NCI-H1048 (cell line): ENCODE measurements at places on chromosomes 16 and 17.

- DNase-seq = no peak
Measured at GRCh38 chr16:69411064-69411985, 13.1 kb upstream of the CYB5B start.

GRCh38 chr17:41539071-41539492 lies 11.0 kb upstream of the KRT19 start:
- DNase-seq = no peak

DNA sequence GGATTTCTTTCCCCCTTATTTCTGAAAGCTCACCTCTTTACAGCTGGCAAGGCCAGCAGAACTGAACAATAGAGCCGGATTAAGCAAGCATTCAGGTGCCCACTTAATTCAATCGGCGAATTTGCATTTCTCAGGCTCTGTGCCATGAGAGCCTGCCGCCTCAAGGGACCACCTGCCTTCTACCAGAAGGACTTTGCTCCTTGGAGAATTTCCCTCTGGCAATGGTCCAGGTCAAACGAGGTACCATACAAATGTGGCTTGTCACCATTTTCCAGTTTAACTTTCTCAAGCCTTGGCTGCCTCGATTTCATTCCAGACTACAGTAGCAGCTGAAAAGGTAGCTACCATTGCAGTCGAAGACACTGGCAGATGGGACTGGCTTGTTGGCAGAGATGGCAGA lies 534.0 kb downstream of the MAF start:
- DNase-seq = no peak

DNA sequence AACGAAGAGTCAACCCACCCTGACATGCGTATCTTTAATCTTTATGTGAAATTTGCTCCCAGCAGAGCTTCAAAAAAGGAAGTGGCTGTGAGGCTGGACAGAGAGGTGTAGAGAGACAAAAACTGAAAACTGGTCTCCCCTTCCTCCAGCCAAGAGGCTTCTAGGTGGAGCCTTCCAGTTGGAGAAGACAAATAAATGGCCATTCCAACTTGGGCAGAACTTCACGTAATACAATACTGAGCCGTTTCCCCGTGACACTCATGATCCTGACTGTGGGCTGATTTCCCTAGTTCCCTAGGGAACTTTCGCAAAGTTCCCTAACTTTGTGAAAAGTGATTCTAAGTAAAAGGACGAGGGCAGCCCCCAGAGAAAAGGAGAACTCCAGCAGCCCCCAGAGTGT lies 78.8 kb downstream of the ZFHX3 start:
- no peak for DNase-seq

GRCh38 chr16:5058476-5058875 lies 7.3 kb downstream of the C16orf89 start:
- no peak for DNase-seq

- no peak for DNase-seq
Measured at GRCh38 chr17:30334421-30334820, 564 bp upstream of the TMIGD1 start.

GRCh38 chr16:31767267-31767666 lies 106.3 kb upstream of the ZNF267 start:
- DNase-seq = no peak

DNA sequence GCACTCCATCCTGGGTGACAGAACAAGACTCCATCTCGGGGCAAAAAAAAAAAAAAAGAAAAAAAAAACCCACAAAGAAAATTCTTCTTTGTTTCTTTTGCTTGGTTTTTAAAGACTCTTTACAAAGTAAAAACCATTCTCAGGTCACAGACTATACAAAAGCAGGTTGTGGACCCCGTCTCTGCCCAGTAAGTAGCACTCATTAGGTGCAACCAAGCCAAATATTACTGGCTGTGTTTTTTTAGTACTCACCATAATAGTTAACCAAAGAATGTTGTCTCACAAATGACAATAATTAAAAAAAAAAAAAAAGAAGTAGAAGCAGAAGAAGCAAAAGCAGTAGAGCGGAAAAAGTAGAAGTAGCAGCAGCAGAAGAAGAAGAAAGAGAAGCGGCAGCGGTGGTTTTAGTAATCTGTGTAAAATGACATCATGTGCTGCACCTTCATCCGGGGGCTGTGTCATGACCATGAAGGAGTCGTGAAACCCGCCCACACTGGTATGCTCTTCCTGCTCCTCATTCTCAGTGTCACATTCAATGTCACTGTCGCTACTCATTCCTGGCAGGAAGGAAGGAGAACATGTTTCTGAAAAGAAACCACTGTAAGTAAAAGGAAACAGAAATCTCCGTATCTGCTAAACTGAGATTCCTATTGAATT lies 105.4 kb downstream of the TRIM37 start:
- no peak for DNase-seq

- no peak for DNase-seq
Measured at GRCh38 chr16:49472598-49472997, 99.0 kb downstream of the C16orf78 start.

- no peak for DNase-seq
Measured at GRCh38 chr17:57913575-57914272, 41.5 kb downstream of the CUEDC1 start.

GRCh38 chr17:64084086-64084939 lies 45.6 kb downstream of the ERN1 start:
- no peak for DNase-seq

- DNase-seq = no peak
Measured at GRCh38 chr17:37494401-37494831, 4.7 kb downstream of the DUSP14 start.

- DNase-seq = no peak
Measured at GRCh38 chr16:67893743-67894399, 817 bp downstream of the PSKH1 start.

GRCh38 chr17:43430936-43431713 lies 32.3 kb downstream of the ARL4D start:
- no peak for DNase-seq

DNA sequence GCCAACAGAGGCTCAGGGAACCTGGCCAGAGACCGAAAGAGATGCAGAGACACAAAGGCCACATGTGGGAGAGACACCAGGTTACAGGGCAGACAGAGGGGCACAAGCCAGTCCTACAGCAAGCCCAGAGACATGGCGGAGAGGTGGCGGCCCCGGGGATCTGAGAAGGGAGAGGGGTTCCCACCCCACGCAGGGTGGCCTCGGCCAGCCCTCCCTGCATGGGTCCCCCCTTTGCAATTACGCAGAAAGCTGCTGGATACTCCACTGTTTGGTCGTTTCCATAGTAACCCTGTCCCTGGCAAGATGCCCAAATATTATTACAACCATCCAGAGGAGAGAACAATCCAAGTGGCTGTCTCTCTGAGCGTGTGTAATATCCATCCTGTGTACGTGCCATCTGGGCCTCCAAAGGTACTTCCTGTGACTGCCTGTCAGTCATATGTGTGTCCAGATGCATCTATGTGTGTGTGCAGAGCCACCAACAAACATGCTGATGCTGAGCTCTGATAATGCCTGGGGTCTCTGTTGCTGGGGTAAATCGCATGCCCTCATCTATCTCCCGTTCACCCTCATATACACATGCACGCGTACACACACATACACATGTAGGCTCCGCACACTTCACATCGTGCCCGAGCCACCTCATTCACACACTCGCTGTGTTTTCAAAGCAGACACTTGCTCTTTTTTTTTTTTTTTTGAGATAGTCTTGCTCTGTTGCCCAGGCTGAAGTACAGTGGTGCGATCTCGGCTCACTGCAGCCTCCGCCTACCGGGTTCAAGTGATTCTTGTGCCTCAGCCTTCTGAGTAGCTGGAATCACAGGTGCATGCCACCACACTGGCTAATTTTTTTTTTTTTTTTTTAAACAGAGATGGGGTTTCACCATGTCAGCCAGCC lies 5.5 kb downstream of the PCGF2 start:
- no peak for DNase-seq

- DNase-seq = peak; percentile 1
Measured at GRCh38 chr16:88442727-88443576, 10.1 kb upstream of the ZFPM1 start.

DNA sequence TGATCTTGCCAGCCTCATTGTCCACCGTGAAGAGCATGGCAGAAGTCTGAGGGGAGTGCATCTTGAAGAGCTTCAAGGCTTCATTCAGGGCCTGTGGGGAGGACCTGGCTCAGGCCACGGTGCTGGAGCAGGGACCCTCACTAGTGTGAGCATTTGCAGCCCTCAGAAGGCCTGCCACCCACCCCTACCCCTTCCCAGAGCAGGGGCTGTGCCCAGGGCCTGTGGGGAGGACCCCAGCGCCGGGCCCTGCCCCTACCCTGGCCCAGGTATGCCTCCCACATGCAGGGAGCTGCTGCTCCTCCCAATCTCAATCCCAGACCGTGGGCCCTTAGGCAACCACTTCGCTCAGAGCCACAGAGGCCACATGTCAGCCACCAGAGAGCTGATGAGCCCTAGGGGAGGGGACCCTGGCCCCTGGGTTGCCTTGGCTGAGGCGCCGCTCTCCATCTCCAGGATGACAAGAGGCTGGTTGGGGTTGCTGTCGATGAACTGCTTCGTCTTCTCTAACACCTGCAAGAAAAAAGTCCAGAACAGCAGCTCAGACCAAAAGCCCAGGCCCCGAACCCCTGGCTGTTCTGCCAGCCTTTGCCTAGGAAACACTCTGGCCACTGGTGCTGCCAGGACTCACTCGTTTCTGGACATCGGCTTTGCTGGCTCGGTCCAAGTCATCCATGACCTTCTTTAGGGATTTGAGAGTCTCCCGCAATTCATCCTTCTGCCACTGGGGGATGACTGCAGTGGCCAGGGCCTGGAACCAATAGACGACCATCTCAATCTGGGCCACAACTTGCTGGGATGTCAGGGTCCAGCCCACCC lies 1.8 kb upstream of the EXOSC6 start:
- DNase-seq = no peak

DNA sequence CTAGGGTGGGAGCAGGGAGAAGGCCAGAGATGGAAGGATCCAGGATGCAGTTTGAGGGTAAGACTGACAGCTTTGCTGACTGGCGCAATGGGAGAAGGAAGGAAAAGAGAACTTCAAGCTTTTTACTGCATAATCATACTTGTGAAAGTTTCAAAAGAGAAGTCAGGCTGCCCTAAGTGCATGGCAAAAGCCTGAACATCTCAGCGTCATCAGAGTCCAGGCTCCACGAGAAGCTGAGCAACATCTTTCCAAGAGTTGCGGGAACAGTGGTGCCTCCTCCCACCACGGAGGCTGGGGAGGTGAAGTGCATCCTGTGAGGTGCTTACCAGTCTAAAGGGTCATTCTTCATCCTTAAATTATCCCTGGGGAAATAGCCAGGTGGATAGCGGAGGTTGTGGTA lies 26.9 kb upstream of the SLC38A8 start:
- no peak for DNase-seq

DNA sequence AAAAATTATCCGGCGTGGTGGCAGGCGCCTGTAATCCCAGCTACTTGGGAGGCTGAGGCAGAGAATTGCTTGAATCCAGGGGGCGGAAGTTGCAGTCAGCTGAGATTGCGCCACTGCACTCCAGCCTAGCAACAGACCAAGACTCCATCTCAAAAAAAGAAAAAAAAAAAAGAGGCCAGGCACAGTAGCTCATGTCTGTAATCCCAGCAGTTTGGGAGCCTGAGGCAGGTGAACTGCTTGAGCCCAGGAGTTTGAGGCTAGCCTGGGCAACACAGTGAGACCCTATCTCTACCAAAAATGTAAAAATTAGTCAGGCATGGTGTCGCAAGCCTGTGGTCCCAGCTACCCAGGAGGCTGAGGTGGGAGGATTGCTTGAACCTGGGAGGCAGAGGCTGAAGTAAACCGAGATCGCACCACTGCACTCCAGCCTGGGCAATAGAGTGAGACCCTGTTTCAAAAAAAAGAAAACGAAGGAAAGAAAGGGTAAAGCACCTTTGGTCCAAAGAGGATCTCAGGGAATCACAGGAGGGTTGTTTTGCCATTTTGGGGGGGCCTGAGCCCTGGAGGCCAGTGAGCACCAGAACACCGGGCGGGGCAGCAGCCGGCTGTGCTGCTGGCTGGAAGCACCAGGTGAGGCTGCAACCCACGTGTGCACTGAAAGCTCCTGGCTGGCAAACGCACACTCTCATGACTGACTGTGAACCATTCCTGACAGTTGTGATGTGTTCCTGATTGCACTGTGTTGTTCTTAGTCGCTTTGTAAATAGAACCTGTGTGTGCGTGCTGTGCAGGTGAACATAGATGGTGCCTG lies 18.4 kb downstream of the HS3ST6 start:
- DNase-seq = no peak

GRCh38 chr16:52086901-52087300 lies 460.0 kb downstream of the TOX3 start:
- DNase-seq = no peak
